Mucosa of gallbladder (tissue), 1 donor: ENCODE measurements at places on chromosomes 6 and 20. TPM values are rescaled to one million over a fixed set of nuclear protein-coding genes. Genes with fewer than 3 reads are reported as not detected.

GRCh38 chr6:147977851-147978465 is 364.7 kb upstream of the SASH1 start:
- DNase-seq = no peak

DNA sequence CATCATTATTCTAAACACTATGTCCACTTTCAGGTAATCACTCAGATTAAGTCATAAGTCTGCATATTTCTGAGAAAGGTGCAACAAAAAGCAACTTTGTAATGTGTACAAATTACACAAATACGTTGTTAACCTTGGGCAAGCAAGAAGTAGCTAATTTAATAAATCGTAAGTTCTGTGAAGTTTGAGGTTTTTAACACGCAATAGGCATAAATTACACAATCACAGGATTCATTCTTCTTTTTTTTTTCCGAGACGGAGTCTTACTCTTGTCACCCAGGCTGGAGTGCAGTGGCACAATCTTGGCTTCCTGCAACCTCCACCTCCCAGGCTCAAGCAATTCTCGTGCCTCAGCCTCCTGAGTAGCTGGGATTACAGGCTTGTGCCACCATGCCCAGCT is 57.2 kb upstream of the F13A1 start:
- no peak for DNase-seq

DNA sequence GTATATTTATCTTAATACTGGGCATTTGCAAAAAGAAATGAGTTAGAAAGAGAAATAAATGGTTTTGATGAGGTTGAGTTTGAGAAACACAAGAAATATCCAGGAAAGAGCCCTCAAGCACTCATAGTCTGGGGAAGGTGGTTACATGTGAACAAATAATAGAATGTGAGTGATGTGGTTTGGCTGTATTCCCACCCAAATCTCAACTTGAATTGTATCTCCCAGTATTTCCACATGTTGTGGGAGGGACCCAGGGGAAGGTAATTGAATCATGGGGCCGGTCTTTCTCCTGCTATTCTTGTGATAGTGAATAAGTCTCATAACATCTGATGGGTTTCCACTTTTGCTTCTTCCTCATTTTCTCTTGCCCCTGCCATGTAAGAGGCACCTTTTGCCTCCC is 334.1 kb downstream of the COL12A1 start:
- no peak for DNase-seq

GRCh38 chr6:41546475-41546865 is 289 bp downstream of the FOXP4 start:
- no peak for DNase-seq

- peak; percentile 50 for DNase-seq
Measured at GRCh38 chr6:108556866-108557493, 3.7 kb upstream of the FOXO3 start.

GRCh38 chr20:56420028-56420427 is 8.0 kb downstream of the CASS4 start:
- no peak for DNase-seq

DNA sequence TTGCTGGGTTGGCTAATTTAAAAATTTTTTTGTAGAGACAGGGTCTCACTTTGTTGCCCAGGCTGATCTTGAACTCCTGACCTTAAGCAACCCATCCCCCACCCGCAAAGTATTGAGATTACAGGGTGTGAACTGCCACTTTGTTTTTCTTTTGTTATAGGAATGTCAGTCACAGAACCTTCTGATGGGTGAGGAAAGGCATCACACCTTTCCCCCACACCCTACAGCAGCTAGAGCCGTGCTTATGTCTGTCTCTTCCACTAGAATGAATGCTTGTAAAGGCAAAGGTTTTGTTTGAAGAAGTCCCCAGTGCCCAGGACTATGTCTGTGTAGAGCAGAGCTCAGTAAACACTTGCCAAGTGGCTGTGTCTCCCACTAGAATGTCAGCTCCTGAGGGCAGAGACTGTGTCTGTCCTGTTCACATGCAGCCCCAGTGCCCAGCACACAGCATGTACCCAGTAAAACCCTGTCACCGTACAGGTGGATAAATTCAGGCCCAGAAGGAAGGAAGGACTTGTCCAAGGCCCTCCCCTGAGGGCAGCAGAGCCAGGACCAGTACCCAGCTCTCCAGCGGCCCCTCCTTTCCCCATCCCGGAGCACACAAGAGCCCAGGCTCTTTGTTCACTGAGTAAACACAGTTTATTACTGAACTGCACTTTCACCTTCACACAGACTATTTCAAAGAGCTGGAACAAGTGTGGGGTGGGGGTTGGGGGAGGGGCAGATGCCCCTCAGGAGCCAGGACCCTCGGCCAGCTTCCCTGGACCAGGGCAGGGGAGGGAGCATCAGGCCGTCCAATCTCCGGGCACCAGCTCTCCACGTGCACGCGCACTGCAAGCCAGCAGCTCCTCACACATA is 26.4 kb downstream of the COX4I2 start:
- no peak for DNase-seq

DNA sequence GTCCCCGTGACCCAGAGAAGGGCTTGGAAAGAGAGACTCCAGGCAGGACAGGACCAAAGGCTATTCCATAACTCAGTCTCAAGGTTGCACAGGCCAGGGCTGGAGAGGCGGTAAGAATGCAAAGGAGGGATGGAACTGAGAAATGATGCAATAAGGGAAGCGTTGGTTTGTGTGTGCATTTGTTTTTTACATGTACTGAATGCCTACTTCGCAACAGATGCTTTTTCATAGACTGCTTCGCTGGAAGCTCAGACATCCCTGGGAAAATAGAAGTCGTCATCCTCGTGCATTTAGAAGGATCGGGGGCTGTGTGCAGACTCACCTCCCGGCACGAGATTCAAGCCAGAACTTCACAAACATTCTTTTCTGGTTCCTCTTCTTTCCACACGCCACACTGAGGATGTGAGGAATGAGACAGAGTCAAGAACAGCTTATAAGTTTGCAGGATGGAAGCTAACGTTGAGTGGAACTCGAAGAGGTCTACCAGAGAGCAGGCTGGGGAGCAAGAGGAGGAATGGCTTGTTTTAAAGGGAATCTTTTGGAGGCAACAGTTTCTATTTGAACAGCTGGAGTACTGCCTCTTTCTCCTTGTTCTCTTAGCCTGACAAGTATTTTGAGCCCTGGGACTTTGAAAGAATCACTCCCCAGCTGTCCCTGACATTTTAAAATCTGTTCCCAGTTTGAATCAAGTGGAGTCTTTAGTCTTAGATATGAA is 19.3 kb upstream of the LY86 start:
- DNase-seq = no peak

- DNase-seq = no peak
Measured at GRCh38 chr6:138145402-138145801, 16.3 kb upstream of the ARFGEF3 start.

DNA sequence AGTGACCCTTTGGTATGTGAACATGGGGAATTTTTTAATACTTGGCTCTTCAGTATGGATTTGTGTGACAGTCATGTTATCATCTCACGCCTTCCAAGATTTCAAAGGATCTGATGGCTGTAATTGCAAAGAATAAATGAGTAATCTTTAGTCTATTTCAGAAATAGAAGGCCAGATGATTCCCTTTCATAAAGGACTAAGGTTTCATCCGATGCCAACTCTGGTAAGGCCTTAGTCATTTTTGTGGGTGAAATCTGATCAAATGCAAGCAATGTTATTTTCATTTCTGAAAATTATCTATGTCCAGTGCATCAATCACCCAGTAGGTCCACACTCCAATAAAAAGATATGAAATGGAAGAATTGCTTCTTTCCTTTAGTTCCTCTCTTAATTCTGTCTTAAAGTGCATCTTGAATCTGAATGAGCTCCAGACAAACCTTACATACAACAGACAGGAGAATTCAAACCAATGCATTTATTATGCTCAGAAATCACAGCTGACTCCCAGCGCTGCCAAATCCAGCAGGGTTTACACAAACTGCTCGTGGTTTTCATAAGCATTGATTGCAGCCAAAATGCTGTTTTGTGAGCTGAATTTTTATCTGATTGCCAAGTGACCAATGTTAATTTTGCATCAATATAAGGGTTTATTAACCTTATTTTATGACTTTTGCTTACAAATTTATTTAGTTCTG is 565.2 kb upstream of the MARCKS start:
- no peak for DNase-seq

- DNase-seq = no peak
Measured at GRCh38 chr6:129753422-129753821, 43.4 kb upstream of the ARHGAP18 start.

GRCh38 chr6:22666586-22666985 is 97.2 kb downstream of the HDGFL1 start:
- no peak for DNase-seq

- DNase-seq = no peak
Measured at GRCh38 chr6:113187661-113188060, 669.5 kb upstream of the MARCKS start.

- DNase-seq = no peak
Measured at GRCh38 chr6:106084106-106084988, 1.8 kb upstream of the PRDM1 start.

- no peak for DNase-seq
Measured at GRCh38 chr6:125550892-125551291, 198.5 kb upstream of the HEY2 start.

DNA sequence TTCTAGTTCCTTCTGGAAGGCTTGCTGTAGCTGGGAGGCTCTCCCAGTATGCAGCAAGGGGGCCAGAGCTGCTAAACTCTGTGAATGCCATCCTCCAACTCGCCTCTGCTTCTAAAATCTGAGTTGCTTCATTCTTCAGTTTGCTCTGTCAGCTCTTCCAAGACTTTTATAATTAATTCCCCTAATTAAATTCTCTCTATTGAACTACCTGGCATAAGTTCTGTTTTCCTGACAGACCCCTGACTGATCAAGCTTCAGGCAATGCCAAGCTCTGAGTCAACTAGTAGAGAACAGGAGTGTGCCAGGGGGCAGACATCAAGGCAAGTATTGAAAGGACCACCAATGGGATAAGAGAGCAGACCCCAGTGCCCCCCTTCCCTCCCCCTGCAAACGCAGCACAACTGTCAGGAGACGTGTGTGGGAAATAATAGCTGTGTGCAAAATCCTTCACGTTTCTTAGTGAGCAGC is 109.3 kb upstream of the TAB2 start:
- no peak for DNase-seq

GRCh38 chr6:18893540-18894269 is 506.6 kb downstream of the RNF144B start:
- DNase-seq = no peak

DNA sequence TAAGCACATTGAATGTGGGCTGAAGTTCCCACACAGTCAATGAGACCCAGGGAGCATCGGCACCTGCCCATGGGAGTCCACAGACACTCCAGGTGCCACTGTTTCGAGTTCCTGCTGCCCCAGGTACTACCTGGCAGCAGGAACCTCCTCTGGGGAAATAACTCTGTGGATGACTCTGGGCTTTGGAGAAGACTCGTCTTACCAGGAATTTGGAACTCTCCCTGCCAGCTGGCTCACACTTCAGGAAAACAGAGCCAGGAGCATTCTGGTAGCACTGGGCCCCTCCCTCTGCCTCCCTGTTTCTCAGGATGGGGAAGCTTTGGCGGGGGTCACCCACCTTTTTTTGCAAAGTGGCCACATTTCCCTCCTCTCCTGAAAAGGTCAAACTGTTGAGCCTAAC is 69.5 kb upstream of the MC3R start:
- no peak for DNase-seq

DNA sequence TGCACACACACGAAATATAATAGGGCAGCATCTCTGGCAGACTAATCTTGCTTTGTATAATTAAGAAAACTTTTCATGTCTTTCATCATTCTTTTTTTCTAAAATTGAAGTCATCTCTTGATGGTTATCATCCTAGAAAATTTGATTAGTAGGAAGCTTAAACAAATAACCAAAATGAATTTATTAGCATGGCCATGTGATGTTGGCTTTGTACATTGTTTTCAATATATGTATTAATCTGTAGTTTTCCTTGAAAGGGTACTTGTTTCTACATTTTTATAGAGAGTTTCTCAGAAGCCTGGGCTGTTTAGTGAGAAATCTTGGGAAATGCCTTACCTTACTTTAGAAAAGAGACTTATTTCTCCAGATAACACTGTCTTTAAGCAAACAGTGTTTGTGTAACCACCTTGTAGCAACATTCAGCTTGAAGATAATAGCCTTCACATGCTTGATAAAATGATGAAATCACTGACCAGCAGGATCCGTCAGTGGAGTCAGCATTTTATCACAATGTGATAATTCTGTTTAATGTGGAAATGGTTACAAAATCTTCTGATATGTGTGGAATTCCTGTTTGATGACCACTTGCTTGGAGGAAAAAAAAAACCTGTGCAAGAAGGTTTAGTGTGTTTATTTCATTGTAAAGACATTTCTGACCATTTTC is 147.8 kb downstream of the MACROD2 start:
- no peak for DNase-seq

DNA sequence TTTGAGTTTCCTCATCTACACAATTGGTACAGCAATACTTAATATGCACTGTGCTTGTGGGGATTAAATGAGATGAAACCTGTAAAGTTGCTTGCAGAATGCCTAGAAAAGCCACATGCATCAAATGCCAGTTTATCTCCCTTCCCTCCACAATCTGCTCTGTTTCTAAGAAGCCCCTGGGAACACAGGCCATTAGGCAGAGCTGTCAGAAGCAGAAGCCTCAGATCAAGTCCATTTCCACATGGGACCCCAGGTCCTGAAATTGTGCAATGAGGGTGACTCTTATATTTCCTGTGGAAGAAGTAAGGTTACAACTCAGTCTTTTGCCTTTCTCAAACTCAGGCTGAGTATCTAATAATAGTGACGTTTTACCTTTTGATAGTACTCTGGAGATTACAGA is 737.4 kb downstream of the KIF16B start:
- DNase-seq = no peak

DNA sequence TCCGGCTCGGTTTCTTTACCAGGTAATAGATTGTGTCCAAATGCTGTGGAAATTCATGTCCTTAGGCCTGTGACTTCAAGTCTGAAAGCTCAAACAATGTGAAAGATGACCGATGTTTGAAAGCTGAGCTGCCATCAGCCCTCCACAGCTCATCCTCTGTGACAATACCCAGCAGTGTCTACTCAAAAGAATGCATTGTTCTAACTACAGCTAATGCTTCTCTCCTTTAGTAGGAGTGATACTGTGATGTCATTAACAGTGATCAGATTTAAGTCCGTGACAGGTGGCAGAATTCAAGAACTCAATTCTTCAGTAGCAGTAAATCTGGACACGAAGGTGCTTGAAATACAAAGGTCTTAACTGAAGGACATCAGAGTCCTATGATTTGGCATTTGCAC is 97.3 kb downstream of the RCAN2 start:
- DNase-seq = no peak

GRCh38 chr20:57396984-57397692 is 5.9 kb downstream of the RBM38 start:
- no peak for DNase-seq

GRCh38 chr20:14780508-14780907 is 443.1 kb upstream of the FLRT3 start:
- no peak for DNase-seq

- no peak for DNase-seq
Measured at GRCh38 chr20:36097337-36098151, 57.0 kb upstream of the EPB41L1 start.

WTAP gene
- 75.4 TPM for total RNA-seq

TNFRSF6B gene
- 3.2 TPM for total RNA-seq

GRM1 gene
- not detected for total RNA-seq

ANGPT4 gene
- total RNA-seq = 0.20 TPM

OR14J1 gene
- total RNA-seq = 0.20 TPM

CCN5 gene
- total RNA-seq = 1.6 TPM
